ENCODE measurements at places on chromosomes 4 and X. TPM values are rescaled to one million over a fixed set of nuclear protein-coding genes. Genes with fewer than 3 reads are reported as not detected.

MAGEB4 gene
- total RNA-seq, result not detected

STARD8 gene
- 8.9 TPM for total RNA-seq

SORCS2 gene
- total RNA-seq, result 3.1 TPM

F11 gene
- total RNA-seq, result not detected

GAB3 gene
- total RNA-seq, result 5.7 TPM

XPNPEP2 gene
- 3.7 TPM for total RNA-seq
